ENCODE measurements at places on chromosomes 16 and 17.

DNA sequence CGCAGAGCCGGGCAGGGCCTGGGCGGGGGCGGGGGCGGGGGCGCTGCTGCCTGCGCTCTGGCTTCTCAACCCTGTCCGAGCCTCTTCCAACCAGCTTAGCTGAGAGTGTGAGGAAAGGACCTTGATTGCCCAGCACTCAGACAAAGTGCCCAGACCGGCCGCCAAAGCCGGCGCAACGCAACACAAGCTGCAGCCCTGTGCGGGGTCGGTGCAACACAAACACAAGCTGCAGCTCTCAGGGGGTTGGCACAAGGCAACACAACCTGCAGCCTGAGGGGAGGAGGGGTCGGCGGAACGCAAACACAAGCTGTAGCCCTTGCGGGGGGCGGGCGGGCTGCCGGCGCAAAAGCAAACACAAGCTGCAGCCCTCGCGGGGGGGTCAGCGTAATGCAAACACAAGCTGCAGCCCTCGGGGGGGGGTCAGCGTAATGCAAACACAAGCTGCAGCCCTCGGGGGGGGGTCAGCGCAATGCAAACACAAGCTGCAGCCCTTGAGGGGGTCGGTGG lies 60.0 kb downstream of the KLHDC4 start:
- DNase-seq = peak; percentile 37

DNA sequence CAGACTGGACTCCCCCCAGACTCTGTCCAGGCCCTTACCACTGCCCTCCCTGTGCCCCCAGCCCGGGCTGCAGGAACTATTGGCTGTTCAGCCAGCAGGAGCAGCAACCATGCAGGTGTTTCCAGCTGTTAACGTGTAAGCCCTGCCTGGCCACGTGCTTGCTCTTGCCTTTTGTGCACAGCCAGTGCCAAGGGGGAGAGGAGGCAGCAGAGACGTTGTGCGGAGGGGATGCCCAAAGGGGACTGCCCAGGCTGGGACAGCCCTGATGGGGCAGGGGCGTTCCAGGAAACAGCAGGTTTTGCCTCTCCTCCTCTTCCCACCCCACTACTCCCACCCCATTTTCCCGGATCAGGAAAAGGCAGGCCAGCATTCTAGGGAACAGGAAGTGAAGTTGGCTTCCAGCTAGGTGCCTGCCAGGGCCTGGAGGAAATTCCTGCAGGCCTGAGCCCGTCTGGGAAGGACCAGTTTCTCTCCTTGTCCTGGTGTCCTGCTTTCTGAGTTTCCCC lies 16.7 kb upstream of the LASP1NB start:
- DNase-seq = no peak

DNA sequence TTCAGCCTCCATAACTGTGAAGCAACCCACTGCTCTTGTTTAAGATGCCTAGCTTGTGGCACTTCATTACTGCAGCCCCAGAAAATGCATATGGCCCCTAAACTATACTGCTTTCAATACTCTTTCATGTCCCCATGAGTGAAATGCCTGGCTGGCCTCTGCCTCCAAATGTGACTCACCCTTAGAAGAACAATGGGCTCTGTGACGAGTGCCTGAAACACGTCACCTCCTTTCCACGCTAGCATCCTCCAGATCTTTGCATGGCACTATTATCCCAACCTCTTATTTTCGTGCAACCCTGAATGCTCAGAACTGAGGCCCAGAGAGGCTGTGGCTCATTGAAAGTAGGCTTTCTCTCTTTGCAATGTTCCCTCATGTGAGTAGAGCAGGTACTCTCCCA lies 233.1 kb downstream of the CBLN1 start:
- no peak for DNase-seq

DNA sequence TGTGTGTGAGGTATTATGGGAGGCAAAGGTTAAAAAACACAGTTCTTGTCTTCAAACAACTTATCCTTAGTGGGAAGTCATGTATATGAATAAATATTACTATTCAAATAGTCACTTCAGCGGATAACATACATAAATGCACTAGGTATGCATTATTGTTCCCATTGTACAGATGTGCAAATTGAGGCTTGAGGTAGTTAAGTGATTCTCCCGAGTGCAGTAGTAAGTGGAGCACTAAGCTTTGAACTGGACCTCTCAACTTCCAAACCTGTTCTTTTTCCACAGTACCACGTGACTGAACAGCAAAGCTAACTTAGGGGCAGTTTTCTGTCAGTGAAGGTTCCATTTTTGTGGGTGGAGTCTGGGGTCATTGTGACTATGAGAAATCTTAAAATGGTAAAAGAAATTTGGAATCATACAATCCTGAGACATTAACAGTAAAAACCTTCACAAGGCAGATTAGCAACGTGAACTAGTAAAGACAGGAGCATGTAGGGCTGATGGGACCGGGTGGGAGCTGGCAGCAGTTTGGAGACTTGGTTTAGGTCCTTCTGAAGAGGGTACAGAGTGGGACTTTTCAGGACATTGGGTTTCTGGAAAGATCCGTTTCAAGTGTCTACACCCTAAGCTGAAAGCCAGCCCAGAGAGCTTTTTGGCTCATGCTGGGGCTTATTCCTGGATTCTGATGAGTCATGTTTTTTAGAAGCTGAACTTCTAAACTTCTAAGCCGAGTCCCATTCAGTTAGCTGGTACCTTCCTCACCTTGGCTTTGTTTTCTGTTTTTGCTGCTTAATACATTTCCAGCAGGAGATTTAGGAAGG lies 204.9 kb downstream of the PRKCA start:
- DNase-seq = no peak

- DNase-seq = peak; percentile 92
Measured at GRCh38 chr16:85754413-85754812, 3.5 kb upstream of the C16orf74 start.

- DNase-seq = no peak
Measured at GRCh38 chr16:765488-765865, 4.9 kb downstream of the MSLN start.

DNA sequence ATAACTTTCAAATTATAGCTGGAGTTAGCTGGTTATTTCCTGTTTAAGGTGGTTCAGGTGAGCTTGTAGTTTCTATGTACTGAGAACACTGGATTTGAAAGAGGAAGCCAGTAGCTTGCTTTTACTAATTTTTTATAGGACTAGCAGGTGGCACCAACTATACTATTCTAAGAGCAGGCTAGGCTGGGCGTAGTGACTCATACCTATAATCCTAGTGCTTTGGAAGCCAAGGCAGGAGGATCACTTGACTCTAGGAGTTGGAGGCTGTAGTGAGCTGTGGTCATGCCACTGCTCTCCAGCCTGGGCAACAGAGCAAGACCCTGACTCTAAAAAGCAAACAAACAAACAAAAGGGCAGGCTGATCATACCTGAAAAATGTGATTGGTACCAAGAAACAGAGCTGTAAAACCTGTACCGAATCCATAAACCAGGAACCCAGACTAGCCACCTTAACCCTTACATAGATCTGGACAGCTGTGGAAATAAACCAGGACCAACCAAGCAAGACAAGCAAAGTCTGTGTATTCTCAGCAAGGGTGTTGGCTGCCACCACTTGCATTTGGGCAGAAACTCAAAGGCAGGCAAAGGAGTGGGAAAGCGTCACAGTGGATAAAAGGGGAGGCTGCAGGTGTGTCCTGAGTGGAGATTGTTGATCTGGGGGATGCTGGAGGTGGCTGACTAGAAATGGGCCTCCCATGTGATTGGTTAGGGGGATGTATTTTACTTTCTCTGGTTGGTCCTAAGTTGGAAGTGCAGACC lies 36.3 kb downstream of the SLC47A1 start:
- DNase-seq = no peak

GRCh38 chr17:75765981-75766380 lies 989 bp upstream of the GALK1 start:
- no peak for DNase-seq

- DNase-seq = no peak
Measured at GRCh38 chr16:87538160-87538559, 45.3 kb upstream of the ZCCHC14 start.

- no peak for DNase-seq
Measured at GRCh38 chr17:76394166-76394565, 9.8 kb downstream of the SPHK1 start.

DNA sequence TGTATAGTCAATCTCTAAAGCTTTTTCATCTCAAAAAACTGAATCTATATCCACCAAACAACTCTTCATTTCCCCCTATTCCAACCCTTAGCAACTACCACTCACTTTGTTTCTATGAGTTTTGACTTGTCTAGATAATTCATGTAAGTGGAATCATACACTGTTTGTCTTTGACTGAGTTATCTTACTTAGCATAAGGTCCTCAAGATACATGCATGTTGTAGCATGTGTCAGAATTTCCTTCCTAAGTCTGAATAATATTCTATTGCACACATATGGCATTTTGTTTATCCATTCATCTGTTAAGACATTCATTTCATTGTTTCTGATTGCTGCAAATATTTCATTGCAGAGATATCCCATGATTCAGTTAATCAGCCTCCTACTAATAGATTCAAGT lies 72.2 kb downstream of the SSH2 start:
- DNase-seq = no peak

GRCh38 chr17:75932852-75933251 lies 8.0 kb downstream of the FBF1 start:
- DNase-seq = no peak
